ENCODE measurements at places on chromosomes 4 and X.

GRCh38 chr4:1400831-1401408 lies 5.3 kb downstream of the NKX1-1 start:
- no peak for DNase-seq

GRCh38 chr4:181148470-181148869 lies 1094.7 kb upstream of the TENM3 start:
- no peak for DNase-seq

- no peak for DNase-seq
These were observed 28.5 kb downstream of the ADGRA3 start for GRCh38 chr4:22487328-22487727.

- no peak for DNase-seq
These were observed 213.5 kb upstream of the CLNK start for GRCh38 chr4:10898072-10898471.

GRCh38 chr4:132297346-132297745 lies 851.7 kb upstream of the PCDH10 start:
- no peak for DNase-seq

- no peak for DNase-seq
These were observed 86.8 kb upstream of the NPFFR2 start for GRCh38 chr4:71944956-71945355.

GRCh38 chrX:101411984-101412383 lies 4.0 kb downstream of the HNRNPH2 start:
- no peak for DNase-seq

GRCh38 chr4:8653326-8654000 lies 60.9 kb downstream of the CPZ start:
- no peak for DNase-seq

DNA sequence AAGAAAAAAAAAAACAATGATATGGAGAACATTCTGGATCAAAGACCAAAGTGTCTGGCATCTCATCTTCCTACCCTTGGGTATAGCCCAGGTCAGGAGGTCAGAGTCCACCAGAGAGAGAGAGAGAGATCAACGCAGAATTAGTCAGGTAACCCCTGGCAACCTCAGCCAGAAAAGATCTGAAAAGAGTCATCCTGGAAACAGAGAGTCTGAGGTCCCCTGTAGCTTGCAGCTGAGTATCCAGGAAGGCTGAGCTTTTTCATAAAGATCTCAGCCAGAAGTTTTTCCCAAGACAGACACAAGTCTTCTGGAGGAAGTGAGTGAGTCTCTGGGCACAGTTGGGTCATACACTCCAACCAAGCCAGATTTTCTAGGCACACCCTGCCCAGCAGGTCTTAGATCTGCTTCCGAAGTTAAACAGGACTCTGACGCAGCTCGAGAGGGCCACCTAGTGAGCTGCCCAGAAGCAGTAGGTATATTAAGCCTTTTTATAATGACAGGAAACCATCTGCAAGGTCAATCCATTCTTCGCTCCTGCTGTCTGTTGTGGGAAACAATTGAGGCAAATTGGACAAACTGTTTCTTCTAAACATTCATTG lies 35.7 kb downstream of the ACE2 start:
- DNase-seq = peak; percentile 1

DNA sequence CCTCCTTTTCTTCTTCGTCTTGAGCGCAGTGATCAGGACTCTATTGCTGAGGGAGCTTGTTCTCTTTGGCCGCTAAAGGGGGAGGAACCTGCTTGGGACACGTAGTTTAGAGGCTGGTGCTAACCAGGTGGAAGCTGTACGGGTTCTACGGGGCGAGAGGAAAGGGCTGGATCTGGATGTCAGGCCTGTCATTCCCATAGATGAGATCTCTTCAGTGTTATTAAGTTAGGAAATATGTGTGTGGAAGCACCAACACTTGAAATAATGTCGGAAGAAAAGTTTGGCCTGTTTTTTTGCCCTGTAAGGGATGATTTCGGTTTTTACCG lies 643 bp downstream of the SRP72 start:
- no peak for DNase-seq

GRCh38 chrX:118989886-118990285 lies 15.5 kb downstream of the LONRF3 start:
- no peak for DNase-seq

- no peak for DNase-seq
These were observed 9.3 kb downstream of the NOX1 start for GRCh38 chrX:100864657-100865391.

GRCh38 chr4:177367336-177367735 lies 57.7 kb downstream of the NEIL3 start:
- no peak for DNase-seq

DNA sequence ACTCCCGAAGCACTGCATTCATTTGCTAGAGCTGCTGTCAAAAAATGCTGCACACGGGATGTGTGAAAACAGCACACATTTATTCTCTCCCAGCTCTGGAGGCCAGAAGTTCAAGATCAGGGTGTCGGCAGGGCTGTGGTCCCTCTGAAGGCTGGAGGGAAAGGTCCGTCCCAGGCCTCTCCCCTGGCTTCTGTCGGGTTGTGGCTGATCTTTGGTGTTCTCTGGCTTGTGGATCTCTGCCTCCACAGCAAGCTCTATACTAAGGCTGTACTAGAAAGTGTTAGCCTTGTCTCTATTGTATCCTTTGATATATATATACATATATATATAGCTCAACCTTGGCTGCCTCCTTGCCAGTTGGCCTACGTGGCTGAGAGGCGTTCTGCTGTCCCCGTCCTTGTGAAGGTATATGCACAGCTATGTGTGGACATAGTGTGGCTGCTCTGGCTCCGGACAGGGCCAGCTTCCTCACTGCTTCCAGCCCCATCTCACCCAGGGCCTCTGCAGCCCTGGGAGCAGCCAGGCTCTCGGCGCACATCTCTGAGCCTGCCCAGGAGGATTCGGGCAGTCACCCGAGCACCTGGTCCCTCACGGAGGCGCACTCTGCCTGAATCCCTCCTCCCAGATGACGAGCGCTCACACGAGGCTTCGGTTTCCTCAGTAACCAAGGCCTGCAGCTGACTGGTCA lies 15.0 kb upstream of the DUSP9 start:
- no peak for DNase-seq

GRCh38 chr4:115850799-115851509 lies 737.5 kb upstream of the NDST4 start:
- no peak for DNase-seq

DNA sequence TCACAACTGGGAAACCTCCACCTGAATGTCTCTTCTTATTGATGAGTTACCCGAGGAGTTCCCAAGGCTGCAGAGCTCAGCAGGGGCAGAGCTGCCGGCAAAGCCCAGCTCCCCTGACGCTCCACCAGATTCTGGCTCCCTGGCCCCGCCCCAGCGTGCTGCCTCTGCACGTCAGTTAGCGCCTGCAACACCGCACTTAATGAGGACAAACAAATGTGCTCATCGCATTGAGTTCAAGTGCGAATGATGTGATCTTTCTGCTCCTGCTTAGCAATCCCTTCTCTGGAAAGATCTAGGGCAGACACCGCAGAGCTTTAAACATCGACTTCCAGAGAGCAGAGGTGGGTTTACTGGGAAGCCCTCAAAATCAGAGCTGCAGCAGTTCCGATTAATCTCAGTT lies 55.5 kb upstream of the FBXW7 start:
- DNase-seq = no peak

- no peak for DNase-seq
These were observed 70.2 kb upstream of the LONRF3 start for GRCh38 chrX:118904218-118904617.

GRCh38 chr4:114964026-114964425 lies 149.4 kb downstream of the NDST4 start:
- no peak for DNase-seq

DNA sequence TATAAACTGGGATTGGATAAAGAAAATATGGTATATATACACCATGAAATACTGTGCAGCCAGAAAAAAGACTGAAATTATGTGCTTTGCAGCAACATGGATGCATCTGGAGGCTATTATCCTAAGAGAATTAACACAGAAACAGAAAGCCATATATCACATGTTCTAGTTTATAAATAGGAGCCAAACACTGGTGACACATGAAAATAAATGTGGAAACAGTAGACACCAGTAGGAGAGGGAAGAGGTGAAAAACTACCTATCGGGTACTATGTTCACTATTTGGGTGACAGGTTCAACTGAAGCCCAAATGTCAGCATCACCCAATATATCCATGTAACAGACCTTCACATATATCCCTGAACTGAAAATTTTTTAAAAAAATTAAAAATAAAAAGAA lies 725.1 kb downstream of the C4orf33 start:
- DNase-seq = no peak
